HL-60 (cell line): ENCODE measurements at places on chromosomes 1 and 21.

DNA sequence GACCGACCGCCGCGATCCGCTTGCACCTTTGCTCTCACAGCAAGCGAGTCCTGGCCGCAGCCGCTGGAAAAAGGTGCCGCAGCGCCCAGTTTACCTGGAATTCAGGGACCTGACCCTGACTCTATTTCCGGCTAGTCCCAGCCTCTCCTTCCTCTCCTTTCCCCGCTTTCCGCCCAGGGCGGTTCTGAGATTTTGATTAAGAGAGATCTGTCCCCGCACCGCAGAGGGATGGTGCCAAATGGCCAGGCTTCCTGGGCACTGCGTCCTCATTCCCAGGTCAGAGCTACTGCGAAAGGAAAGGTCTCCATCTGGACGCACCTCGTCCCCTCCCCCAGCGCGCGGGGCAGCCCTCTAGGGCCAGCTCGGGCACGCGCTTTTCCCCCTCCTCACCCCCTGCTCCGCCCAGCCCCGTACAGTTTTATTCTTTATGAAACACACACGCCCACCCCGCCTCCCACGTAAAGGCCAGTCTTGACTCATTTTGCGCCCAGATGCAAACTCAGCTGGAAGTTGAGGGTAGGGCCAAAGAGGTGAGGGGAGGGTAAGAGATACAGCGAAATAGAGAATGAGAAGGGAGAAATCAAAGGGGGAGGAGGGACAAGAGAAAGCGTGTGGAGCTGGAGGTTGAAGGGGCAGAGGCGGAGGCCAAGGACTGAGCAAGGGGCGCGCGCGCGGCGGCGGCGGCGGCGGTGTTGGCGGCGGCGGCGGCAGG is 411.8 kb upstream of the ESRRG start:
- no peak for DNase-seq

- no peak for DNase-seq
Measured at GRCh38 chr1:63622849-63623566, 29.8 kb downstream of the PGM1 start.

GRCh38 chr1:9626201-9626608 is 25.3 kb upstream of the PIK3CD start:
- DNase-seq = peak; percentile 24

GRCh38 chr1:116538544-116538943 is 32.3 kb downstream of the CD58 start:
- DNase-seq = no peak

GRCh38 chr1:9225411-9225785 is 9.2 kb upstream of the H6PD start:
- no peak for DNase-seq

GRCh38 chr1:218412171-218412570 is 67.0 kb downstream of the TGFB2 start:
- DNase-seq = no peak

DNA sequence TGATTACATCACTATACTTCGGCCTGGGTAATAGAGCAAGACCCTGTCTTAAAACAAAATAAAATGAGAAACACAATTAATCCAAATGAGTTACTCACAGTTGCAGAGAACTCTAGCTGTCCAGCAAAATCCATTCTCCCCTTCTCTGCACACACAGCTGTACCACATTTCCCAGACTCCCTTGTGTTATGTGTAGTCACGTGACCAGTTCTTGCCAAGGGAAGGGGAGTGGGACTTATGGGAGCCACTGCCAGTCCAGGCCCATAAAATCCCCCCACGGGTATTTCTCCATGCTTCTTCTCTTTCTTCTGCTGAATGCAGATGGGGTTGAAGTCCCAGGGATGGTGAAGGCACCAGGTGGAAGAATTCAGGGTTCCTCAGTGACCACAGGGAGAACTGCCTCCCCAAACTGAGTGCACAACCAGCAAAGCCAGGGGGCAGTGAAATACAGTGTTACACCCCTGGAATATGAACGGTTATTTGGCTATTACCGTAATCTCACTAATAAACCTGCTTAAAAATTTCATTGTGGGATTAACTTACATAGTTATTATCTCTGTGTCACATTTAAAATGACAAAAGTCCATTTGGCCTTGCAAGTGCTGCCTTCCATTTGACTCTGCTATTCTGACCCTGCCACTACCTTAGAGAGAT is 85.6 kb upstream of the FMN2 start:
- no peak for DNase-seq

GRCh38 chr21:18776936-18777335 is 373.4 kb upstream of the TMPRSS15 start:
- no peak for DNase-seq

DNA sequence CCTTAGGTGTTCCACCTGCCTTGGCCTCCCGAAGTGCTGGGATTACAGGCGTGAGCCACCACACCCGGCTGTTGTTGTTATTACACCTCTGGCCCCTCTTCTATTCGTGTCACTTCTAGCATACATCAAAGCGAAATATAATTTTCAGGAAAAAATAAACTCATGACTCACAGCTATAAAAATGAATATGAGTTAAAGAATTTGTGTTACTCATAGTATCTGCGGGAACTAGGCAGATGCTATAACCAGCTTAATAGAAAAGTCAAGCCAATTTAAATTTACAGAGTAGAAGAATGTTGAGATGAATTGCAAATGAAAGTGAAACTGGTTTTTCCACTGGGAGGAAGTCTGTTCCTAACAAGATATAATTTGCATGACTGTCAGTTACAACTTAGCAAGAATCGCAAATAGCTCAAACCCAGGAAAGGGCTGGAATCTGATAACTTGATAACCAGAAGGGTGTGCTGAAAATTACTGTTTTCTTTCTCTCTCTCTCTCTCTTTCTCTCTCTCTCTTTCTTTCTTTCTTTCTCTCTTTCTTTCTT is 11.2 kb downstream of the OR2W3 start:
- DNase-seq = no peak

GRCh38 chr1:225857256-225857655 is 24.9 kb downstream of the TMEM63A start:
- DNase-seq = no peak
